ENCODE measurements at places on chromosomes 3 and 15.

DNA sequence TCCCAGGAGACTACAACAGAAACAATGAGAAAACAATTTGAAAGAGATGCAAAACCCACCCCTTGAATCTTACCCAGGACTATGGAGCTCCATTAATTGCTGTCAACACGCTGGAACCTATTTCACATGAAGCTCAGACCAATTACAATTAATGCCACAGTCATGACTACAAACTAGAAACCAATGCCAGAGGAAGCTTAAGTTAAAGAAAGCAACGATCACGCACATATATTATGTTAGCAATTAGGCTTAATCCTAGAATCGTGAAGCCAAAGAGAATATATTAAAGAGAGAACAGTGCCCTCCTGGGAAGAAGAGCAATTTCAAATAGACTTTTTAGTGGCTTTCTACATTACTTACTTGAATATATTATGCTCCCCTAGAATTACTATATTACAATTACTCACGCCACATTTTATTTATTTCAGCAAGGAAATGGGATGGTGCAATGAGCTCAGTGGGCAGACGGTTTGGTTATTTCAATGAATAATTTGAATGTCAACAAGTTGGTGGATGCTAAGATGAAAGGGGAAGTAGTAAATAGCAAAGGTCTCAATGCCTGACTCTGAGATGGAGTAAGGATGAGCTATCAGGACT, 125.5 kb downstream of the GREM1 start:
- H3K36me3 ChIP-seq, result no peaks in the 10 kb centered on the region
- no peaks in the 10 kb centered on the region for H3K27me3 ChIP-seq
- H3K27ac ChIP-seq, result no peak overlapping the region
- H3K4me3 ChIP-seq, result no peak overlapping the region
- no peak for DNase-seq

DNA sequence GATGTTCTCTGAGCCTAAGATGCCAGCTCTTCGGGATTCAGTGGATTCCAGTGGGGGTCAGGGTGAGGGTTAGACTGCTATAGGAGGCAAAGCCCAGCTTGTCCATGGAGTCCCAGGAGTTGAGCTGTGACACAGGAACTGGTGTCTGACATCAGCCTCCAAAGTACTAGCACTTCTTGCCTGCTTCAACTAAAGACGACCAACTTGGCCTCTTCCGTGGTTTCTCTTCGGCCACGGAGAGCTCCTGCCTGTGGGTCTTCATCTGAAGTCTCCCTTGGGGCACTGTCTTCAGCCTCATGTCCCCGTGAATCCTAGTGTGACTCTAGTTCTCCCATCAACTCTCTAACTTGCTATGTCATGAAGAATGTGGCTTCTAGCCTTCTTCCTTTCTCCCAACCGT, 12.8 kb upstream of the ACAN start:
- no peak overlapping the region for H3K4me3 ChIP-seq
- H3K27ac ChIP-seq, result no peak overlapping the region
- no peaks in the 10 kb centered on the region for H3K4me1 ChIP-seq
- H3K27me3 ChIP-seq, result peaks cover 14% of the 10 kb centered on the region
- DNase-seq, result no peak

GRCh38 chr15:47614360-47615011, 102.8 kb upstream of the SEMA6D start:
- H3K27ac ChIP-seq, result no peak overlapping the region
- DNase-seq, result no peak
- H3K36me3 ChIP-seq, result no peaks in the 10 kb centered on the region
- no peaks in the 10 kb centered on the region for H3K27me3 ChIP-seq
- H3K4me3 ChIP-seq, result no peak overlapping the region
- no peaks in the 10 kb centered on the region for H3K4me1 ChIP-seq

DNA sequence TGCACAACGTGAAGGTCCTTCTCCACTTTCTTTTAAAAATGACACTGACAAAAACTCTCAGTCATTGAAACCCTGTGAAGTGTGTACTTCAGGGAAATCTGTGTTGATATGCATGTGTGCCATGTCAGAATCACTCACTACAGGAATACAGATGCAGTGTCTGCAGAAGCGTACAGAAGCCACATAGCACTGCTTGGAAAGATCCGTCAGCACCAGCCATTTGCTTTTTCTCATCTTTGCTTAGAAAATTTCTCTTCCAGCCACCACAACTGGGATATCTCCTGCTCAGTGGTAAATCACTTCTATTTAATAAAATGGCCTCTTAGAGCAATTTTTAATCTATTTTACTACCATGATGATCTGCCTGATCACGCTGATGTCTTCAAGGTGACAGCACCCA, 91.3 kb upstream of the ARHGEF26 start:
- H3K36me3 ChIP-seq, result no peaks in the 10 kb centered on the region
- peaks cover 82% of the 10 kb centered on the region for H3K27me3 ChIP-seq
- no peaks in the 10 kb centered on the region for H3K4me1 ChIP-seq
- no peak overlapping the region for H3K27ac ChIP-seq

DNA sequence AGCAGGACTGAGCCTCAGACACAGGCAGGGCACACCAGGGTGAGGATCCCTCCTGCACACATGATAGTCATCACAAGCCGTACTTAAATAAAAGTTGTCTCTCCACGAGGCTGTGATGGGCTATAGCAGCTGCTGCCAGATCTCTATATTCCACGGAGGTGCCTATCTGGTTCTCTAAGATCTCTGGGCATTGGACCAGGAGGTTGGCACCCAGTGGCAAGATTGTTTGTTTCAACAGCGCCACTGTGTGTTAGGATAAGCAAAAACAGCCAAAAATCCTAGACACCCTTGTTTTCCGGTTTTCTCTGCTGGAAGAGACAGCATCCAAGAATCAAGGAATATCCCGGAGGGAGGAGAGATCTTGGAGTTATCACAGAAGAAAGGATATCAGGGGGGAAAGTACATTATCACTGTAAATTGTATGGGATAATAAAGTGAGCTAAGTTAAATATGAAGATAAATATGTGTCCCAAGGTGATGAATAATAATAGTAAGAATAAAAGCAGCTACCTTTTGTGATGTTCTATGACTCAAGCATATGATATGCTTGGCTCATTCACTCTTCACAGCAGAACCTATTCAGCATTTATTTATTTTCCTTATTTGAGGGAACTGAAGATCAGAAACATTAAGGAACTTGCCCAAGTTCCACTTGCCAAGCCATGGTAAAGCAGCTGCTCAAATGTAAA, 90.6 kb upstream of the AKAP13 start:
- H3K36me3 ChIP-seq, result no peaks in the 10 kb centered on the region
- no peak overlapping the region for H3K4me3 ChIP-seq
- peaks cover 10% of the 10 kb centered on the region for H3K27me3 ChIP-seq
- peak; percentile 67 for DNase-seq
